Ecto neural progenitor cell (in vitro differentiated cells): ENCODE measurements at places on chromosomes 5 and 9.

DNA sequence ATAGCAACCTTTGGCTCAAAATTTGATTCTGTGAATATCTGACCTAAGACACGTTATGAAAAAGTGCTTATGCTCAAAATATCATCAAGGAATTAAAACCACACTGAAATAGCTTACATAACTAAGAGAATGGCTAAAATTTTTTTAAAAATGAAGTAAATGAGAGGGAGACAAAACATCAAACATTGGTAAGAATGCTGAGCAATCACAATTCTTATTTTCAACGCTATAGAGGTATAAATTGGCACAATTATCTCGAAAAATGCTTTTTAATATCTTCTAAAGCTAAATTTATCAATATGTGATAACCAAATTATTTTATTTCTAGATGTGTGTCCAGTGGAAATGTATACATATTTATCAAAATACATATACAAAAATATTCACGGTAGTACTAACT lies 381.3 kb downstream of the ANXA1 start:
- DNase-seq = no peak

GRCh38 chr5:113510836-113511451 lies 2.5 kb upstream of the YTHDC2 start:
- DNase-seq = no peak

DNA sequence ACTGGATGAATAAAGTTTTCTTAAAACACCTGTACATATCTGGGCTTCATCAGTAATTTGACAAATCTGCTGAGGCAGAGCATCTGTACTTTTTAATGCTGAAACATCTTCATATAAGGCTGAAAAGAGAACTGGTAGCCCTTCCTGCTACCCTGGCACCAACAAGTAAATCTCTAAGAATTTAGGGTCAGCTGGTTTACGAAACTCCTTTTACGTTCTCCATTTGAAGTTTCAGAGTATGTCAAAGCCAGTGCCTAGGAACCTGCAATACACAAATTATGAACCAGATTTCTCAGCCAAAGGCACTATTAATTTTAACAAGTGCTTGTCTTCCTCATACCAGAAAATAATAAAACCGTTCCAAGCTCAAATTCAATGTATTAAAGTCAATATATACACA lies 3.8 kb downstream of the ZFAND5 start:
- DNase-seq = no peak

DNA sequence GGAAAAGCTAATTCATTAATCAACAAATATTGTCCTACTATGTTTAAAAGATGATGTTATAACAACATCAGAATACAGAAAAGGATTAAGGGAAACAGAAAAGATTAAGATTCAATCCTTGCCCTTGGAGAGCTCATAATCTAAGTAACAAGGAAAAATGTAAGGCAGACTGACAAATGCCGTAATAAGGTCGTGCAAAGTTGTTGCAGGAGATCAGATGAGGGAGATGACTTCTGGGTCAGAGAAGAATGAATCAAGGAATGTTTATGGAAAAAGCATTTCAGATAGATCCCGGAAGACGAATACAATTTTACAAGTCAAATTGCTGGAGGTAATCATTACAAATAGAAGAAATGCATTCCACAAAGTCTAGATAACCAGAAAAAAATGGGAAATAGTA lies 6.4 kb downstream of the ADAMTS6 start:
- no peak for DNase-seq

GRCh38 chr9:99773468-99774138 lies 48.1 kb upstream of the NR4A3 start:
- DNase-seq = no peak

DNA sequence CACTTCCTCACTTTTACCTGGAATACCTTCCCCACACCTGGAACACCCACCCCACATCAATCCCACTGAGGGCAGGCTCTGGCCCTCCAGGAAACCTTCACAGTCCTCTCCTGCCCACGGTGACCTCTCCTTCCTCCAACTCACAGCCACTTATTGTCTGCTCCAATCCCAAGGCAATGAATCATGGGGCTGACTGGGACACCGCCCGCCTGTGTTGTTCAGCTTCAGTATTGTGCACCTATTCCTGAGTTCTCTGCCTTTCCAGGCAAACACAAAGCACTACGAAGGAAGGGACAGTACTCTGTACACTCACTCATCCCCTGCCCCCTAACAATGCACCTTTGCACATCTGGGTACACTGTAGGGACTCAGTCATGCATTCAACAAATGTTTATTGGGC lies 7.3 kb downstream of the PCDH1 start:
- DNase-seq = peak; percentile 21

GRCh38 chr5:174386306-174386705 lies 338.1 kb upstream of the MSX2 start:
- no peak for DNase-seq

DNA sequence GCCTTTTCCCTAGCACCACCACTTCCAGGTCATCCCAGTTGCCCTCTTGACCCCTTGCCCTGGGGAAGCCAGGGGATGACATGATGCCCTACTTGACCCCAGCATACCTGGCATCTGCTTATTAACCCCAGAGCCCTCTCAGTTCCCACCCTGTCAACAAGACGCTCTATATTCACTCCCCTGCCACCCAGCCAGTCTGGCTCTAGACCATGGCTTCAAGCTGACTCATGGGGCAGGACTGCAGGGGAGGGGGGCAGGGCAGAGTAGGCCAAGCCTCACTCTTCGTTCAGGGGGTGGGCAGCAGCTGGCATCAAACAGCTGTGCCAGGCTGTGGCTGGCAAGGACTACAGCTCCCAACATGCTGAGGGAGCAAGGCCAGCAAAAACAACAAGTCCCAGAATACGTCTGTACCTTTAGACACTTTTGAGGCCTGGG lies 5.3 kb downstream of the ATOSB start:
- no peak for DNase-seq

- no peak for DNase-seq
These were observed 28.5 kb downstream of the MAN2A1 start for GRCh38 chr5:109718216-109718615.

- DNase-seq = no peak
These were observed 441.1 kb downstream of the EBF1 start for GRCh38 chr5:158658446-158659230.

DNA sequence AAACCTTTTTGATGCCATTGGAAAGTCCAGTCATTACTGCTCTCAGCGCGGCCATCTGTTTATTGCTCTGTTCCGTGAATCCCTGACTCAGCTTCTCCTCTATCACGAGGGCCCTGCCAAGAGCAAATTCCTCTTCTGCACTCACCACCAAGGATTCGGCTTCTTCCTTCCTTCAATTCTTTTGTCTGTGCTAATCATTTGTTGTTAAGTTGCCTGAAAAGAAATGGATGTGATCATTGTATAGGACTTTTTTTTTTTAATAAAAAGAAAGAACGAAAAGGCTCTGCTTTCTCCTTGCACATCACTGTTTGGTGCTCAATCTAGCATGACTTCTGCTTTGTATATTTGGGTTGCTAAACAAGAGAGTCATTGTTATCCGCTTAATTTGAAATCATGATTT lies 128.7 kb upstream of the PIK3R1 start:
- DNase-seq = no peak

DNA sequence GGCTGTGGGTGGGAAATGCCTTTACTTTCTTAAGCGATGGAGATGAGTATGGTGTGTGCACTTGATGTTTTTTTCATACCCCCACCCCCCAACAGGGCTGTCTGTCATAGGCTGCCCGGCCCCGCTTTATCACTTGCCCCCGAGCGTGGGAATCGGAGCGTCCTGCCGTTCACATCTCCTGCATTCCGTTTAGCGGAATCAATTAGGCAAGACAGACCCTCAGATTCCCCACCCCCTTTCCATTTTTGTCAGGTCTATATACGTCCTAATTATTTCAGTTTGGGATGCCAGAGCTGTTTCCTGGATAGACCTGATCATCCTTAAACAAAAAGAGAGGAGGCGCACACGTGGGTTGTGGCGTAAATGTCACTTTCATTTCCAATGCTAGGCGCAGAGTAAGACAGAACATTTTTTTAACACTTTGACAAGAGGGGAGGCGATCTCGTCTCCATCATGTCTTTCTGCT lies 217.2 kb downstream of the MEF2C start:
- DNase-seq = peak; percentile 60

- no peak for DNase-seq
These were observed 362.1 kb upstream of the RFX3 start for GRCh38 chr9:3887786-3888496.

DNA sequence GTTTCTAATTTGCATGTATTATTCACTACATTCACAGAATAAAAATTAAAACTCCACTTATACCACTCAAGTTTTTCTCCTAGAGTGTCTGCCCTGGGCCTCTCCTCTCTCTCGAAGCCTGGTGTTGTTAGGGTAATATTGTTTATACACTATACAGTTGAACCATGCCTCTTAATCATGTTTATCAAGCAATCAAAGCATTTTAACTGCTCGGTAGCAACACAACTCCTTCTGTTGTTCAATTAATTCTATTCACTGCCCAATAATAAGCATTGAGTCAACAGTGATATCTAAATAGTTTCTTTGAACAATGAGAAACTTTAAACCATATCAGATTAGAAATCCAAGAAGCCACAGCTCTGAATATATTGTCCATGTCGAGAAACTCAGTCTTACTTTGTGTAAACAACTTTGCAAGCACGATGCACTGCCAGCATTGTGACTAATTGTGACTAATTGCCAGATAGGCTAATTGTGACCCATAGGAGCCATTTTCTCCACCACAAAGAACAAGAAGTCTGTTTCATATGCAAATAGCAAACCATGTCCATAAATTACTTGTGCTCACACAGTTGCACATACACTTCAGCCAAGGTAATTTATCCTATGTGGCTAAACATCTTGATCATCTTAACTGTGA lies at the start of gene DNAH5:
Gene DNAH5, minus strand, starts transcription at position 129 of the 640 bp plus-strand sequence. CDS start 250 bp downstream, outside the sequence.
- no peak for DNase-seq

DNA sequence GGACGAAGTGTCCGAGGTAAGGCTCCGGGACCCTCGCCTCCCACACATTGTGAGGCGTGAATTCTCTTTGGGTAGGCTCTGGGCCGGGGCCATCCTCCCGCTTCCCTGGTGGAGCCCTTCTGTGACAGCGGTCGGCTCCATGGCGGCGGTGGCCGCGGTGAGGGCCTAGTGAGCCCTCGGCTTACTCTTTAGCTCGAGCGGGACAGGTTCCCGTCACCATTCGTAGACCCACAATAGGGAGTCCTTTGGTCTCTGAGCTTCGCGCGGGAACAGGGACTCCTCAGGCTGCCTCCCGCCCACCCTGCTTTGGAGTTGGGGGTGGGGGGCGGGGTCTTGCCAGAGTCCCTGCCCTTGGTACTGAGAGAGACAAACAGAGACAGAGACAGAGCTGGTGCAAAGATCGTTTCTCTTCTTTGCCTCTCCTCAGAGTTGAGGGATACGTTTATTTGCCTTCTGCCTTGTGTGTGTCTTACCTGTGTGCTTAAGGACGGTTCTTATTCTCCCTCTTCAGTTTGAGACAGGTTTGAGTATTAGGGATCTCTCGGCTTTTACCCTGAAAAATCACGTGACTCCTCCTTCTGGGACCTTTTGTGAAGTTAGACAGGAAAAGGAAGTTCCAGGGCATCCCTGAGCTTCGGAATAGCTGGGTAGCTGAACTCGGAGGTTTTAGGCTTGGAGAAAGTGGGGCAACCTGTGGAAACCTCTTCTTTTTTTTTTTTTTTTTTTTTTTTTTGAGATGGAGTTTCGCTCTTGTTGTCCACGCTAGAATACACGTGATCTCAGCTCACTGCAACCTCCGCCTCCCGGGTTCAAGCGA lies 833 bp downstream of the ANKHD1 start:
- DNase-seq = peak; percentile 73

DNA sequence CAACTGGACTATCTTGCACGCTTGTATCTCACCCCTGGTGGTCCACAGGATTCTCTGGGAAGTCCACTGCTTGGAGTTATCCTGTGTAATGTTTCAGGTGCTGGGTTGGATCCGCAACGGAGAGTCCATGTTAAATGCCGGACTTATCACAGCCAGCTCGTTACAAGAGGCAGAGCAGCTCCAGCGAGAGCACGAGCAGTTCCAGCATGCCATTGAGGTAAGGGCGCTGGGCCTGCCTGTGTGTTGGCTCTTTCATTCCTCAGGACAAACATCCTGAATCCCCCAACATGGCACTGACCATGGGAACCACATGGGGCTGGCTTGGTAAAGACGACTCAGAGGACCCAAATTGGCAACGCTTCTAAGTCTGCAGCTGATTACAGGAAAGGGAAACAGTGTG lies 214.8 kb upstream of the OTULINL start:
- no peak for DNase-seq

GRCh38 chr5:52356311-52356918 lies 431.3 kb upstream of the ITGA1 start:
- no peak for DNase-seq

DNA sequence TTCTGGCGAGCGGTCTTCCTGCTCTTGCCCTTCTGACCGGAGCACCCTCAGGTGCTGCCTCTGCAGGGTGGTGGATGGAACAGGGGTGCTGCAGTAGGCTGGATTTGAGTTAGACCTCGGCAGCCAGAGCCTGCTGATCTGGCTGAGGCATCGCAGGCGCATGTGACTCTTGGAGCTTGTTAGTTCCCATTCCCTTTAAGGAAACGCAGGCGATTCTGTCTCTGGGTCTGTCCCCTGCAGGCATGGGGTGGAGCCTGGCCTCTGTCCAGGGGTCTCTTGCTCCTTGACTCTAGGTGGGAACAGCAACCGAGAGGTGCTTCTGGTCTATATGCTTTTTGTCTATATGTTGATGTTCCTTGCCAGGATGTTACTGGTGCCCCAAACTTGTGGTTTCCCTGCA lies 3.1 kb downstream of the WNK2 start:
- DNase-seq = peak; percentile 46

DNA sequence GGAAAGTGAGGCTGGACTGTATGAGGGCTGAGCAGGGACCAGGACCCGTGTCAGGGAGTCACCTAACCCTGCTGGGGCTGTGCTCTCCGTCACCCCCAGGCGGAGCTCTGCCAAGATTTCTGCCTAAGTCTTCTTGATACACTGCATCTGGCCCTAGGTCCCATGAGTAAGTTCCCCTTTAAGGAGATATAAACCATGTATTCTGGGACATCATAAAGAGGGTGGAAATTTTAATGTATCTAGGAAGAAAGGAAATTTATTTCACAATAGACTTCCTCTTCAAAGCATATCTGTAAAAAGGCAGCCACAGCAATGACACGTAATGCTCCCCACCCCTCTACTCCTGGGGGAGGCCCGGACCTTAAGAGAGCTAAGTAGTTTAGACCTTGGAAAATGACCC lies 183.4 kb downstream of the FBXL7 start:
- DNase-seq = peak; percentile 56

DNA sequence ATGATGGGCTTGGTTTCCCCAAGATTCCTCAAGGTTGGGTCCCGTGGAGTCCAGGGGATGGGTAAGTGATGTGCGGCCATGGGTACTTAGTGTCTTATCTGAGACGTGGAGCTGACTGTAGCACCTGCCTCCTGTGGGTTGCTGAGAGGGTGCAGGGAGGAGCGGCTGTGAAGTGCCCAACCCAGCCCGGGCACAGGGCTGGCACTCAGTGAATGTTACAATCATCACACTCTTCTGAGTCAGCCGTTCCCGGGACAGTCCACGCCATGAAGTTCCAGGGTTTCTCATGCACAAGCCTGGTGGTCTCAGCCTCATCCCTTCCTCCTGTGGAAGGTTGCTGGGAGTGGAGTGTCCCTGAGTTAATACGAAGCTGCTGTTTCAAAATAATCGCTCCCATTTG lies 29.1 kb downstream of the NTNG2 start:
- DNase-seq = no peak

GRCh38 chr5:110105692-110106091 lies 416.0 kb downstream of the MAN2A1 start:
- DNase-seq = no peak
